ENCODE measurements at places on chromosomes 1 and 21.
A peak's percentile ranks its signal among the peaks of the same experiment; 100 is the strongest.

GRCh38 chr1:114229368-114229767 is 75.7 kb upstream of the SYT6 start:
- DNase-seq, result no peak

- no peak for DNase-seq
Observed at GRCh38 chr1:20632386-20632785, 872 bp upstream of the PINK1 start.

DNA sequence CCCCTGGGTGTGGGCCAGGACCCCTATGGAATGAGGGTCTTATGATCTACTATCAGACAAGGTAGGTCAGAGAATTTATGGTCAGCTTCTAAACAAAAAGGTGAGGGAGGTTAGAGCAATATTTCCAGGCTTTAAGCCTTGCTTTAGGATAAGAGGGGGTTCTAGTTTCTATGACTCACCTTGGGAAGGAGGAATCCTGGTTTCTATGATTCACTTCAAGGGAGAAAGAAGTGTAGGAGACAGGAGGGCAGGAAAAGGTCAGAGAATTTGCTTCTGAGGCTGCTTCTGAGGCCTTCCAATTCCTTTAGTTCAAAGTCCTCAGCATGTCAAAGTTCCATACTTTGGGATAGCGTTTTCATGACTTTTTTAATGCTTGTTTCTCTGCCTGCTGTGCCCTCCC is 35.2 kb downstream of the RGL1 start:
- no peak for DNase-seq

DNA sequence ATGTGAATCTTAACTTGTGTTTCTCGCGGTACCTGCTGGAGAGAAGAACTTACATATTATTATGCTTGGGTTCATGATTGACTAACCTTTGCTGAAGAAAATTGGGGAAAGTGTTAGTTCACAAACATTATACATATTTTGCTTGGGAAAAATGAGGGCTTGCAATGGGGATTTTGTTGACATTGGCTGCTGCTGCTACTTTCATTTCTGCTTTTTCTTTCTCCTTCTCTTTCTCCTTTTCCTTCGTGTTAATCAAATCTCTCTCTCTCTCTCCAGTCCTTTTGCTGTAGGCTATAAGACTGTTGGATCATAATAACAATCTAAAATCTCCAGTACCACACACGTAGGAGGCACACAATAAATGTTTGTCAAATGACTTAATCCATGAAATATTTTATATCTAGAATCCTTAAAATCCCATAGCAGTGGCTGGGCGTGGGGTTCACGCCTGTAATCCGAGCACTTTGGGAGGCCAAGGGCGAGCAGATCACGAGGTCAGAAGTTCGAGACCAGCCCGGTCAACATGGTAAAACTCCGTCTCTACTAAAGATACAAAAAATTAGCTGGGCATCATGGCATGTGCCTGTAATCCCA is 23.0 kb downstream of the IRF2BP2 start:
- no peak for DNase-seq

GRCh38 chr1:10744654-10745238 is 51.7 kb downstream of the CASZ1 start:
- no peak for DNase-seq

GRCh38 chr1:166882893-166883292 is 6.8 kb upstream of the TADA1 start:
- DNase-seq, result no peak

DNA sequence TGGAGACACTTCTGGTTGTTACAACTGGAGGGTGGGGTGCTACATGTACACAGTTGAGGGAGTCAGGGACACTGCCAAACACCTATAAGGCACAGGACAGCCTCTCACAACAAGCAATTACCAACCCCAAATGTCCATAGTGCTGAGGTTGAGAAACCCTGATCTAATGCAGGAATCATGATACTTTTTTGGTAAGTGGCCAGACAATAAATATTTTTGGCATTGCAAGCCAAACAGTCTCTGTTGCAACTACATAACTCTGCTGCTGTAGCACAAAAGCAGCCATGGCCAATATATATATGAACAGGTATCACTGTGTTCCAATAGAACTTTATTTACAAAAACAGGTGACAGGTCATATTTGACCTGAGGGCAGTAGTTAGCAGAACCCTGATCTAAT is 177.5 kb downstream of the ASTN1 start:
- DNase-seq, result no peak

- no peak for DNase-seq
Observed at GRCh38 chr1:84997667-84998600, 1.0 kb upstream of the MCOLN2 start.

DNA sequence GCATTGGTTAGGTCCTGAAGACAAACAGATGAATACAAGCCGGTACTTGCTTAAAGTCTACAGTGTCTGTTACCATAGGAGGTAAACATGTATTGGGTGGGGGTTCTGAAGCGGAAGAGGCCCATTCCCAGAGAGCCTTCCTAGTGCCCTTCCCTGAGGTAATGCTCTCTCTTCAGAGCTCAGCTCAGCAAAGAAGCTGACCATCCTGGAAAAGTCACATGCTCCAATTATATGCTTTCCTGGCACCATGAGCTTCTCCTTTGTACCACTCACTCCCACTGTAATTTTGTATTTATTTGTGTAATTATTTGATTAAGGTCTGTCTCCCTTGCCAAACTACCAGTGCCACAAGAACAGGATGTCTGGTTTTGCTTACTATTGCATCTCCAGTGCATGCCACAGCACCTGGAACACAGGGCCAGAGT is 42.0 kb downstream of the RAB3B start:
- no peak for DNase-seq

DNA sequence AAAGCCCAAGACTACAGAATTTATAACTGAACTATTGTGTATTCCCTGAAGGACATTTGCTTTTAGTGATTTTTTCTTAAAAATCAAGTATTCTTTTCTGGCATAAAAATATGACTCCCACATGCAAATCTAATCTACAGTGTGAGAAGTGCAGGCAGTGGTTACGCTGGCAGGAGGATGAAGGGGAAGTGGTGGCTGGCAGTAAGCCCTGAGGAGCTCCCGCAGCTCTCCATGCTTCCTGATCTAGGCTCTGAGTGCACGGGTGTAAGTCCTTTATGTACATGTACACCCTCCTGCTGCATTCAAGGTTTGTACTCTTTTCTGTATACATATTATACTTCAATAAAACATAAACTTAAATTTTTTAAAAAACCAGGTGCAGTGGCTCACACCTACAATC is 67.5 kb upstream of the PRDX6 start:
- DNase-seq, result no peak

DNA sequence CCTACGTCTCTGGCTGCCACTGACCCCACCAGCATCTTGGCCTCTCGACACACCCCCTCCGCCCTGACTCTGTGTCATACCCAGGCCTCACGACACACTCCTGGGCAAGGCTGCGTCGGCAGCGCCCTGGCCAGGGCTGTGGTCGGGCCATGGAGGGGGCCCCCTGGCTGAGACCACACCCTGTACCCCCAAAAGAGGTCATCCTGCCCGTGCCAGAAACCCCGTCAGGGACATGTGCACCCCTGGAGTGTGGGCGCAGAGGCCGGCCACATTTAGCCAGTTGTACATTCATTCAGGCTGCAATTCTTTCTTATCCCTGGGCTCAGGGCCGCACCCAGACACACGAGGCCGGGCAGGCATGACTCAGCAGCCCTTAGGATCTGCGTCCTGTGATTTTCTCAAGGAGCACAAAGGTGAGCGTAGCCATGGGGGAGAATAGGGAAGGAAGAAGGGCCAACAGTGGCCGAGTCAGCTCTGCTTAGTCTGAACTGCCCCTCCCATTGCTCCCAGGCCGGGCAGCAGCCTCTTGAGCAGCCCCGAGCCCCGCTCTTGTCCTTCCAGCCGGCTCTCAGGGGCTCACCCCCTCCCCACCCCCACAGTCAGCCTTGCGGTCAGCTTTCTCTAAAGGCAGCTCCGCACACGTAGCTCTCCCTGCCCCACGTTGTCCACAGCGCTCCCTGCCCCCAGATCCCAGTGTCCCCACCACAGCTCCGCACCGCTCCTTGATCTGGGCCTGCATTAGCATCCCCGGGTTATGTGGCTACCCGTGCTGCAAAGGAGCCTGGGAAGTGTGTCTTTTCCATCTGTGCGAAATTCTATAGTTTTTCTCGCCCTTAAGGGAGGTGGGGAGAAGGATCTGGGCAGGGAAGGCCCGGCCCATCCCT is 7.9 kb downstream of the CSTB start:
- DNase-seq, result no peak

DNA sequence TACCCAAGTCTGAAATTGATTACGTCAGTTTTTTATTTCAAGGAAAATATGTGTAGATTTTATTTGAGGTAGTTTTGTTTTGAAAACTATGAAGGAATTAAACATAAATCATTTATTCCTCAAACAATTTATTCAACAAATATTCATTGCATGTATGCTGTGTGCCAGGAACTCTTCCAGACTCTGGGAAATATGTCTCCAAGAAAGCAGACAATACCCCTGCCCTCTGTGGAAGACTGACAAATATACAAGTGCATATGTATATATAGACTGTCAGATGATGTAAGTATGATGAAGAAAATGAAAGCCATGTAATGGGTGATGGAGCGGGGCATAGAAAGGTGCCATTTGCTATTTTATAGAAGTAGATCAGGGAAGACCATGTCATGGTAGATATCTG is 889.5 kb downstream of the USP25 start:
- DNase-seq, result no peak

GRCh38 chr1:109295712-109296415 is 10.9 kb downstream of the MYBPHL start:
- DNase-seq, result no peak

DNA sequence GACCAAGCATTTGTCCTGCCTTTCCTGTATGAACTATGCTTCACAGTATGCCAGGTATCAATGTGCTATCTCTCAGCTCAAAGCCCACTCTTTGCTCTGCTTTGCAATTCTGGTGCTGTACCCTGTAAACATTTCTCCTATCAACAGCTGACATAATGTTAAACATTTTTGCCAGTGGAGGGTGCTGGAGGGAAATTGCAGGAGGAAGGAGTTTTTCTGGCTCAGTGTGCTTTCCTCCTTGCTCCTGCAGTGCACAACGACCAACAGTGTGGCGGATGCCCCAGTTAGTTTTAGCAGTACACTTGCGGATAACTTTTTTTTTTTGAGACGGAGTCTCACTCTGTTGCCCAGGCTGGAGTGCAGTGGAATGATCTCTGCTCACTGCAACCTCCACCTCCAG is 67.1 kb upstream of the PTGFRN start:
- DNase-seq, result no peak

DNA sequence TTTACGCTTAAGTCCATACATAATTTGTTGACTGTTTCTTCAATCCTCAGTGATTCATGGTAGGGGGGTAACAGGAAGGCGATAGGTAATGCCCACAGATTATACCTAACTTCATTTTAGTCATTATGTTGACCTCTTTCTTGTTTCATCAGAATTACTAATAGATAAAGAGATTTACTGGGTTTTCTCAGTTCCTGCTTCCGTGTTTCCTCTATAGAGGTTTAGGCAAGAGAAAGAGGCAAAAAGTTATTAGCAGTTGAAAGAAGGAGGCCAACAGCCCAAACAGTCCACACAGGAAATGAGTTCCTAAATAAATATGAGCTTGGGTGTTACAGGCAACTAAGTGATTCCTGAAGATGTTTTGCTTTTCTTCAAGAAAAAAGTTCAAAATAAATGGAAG is 17.9 kb upstream of the CLCA1 start:
- DNase-seq, result no peak

DNA sequence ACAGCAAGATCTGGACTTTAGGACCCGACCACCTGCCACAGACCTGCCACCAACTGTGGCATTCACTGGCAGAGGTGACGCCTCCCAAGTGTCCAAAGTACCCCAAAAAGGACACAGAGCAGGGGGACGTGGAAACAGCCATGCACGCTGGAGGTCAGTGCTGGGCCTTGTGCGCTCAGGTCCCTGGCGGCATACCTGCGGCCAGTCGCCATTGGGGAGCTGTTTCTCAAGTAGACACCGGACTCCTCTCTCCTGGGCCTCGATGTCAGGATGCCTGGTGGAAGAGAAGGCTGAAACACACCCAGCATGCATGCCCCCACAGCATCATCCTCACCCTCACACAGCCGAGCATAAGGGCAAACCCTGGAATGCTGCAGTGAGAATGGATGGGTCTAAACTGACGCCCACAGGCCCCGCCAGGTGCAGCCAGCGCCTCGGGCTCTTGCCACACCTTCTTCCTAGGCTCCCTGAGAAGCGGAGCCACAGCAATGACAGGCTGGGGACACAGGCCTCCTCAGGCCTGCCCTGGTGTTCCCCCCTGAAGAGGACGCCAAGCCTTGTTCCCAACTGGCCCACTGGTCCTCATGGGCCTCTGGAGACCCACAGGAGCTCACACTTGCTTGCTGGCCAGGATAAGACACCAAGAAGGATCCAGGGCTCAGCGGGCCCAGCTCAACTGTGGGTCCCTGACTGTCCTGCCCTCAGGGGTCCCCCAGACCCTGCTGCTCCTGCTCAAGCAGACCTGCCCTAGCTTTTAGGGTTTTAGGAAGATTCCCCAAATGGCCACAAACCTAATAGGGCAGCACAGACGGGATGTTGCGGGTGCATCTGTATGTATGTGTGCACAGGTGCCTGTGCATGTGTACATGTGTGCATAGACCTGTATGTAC is 7.7 kb upstream of the SPATC1L start:
- no peak for DNase-seq

- DNase-seq, result no peak
Observed at GRCh38 chr1:230899841-230900251, 31.5 kb upstream of the C1orf198 start.

DNA sequence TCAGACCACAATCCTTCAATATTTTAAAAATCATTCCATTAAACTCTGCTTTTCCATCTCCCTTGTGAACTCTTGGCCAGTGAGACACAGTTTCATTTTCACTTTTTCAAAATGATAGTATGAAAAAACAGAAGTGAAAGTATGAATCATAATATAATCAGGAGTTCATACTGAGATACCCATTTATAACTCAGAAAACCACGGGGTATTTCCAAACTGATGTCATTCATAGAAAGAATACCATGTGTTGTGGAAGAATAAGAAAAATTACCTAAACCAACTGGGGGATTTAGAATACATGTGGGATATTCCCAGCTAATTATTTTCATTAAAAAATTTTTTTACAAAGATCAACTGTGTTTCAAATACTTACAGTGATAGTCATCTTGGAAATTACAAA is 149.9 kb downstream of the MRPL39 start:
- DNase-seq, result no peak

GRCh38 chr1:61921435-61921834 is 179.2 kb downstream of the PATJ start:
- DNase-seq, result no peak

GRCh38 chr1:1264026-1264425 is 9.6 kb downstream of the UBE2J2 start:
- DNase-seq, result no peak

DNA sequence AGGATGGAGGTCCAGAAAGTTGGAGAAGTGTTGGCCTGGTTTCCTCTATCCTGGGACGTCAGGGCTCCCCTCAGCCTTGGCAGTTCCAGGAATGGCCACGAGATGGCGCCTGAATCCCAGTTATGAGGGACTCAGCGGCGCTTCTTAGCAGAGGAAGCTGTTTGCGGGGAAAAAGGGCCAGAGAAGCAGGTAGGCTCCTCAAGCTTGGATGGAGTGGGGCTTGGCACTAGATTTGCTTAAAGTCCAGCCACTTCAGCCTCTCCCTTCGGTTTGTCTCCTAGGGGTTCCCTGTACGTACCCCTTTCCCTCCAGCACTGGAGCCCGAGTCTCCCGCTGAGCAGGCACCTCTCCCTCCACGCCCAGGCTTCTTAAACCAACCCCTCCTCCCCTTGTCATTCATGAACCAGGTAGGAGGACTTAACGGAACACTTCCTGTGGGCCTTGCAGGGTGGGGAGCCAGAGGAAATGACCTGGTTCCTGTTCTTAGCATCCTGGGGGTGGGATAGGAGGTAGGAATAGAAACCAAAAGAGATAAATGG is 32.0 kb upstream of the TENT5B start:
- DNase-seq, result peak; percentile 66
